Liver (tissue), 10 donors: ENCODE measurements at places on chromosomes 2 and 18.

DNA sequence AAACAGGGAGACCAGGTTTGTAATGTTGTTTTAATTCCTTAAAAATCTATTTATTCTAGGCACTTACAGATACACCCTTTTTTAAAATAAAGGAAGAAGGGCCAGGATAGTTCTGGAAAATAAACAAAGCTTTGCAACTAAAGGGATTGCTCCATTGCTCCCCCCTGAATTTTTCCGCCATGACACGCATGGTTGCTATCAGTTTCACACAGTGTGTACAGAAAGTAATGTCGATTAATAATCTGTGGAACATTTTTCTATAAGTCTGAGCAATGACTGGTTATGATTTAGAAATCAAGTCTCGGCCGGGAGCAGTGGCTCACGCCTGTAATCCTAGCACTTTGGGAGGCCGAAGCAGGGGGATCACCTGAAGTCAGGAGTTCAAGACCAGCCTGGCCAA lies 90.8 kb downstream of the GAREM1 start:
- H3K4me3 ChIP-seq = no peak overlapping the region
- H3K27ac ChIP-seq = no peak overlapping the region
- no peaks in the 10 kb centered on the region for H3K36me3 ChIP-seq

GRCh38 chr2:20015482-20016083 lies 3.1 kb upstream of the MATN3 start:
- no peak for DNase-seq
- H3K4me1 ChIP-seq = peaks cover 6% of the 10 kb centered on the region
- no peak overlapping the region for H3K27ac ChIP-seq
- no peaks in the 10 kb centered on the region for H3K36me3 ChIP-seq
- no peak overlapping the region for H3K4me3 ChIP-seq

- no peak for DNase-seq
- H3K4me3 ChIP-seq = no peak overlapping the region
- H3K36me3 ChIP-seq = no peaks in the 10 kb centered on the region
- H3K27me3 ChIP-seq = no peaks in the 10 kb centered on the region
- no peaks in the 10 kb centered on the region for H3K4me1 ChIP-seq
- H3K27ac ChIP-seq = no peak overlapping the region
Measured at GRCh38 chr2:168171059-168171762, 76.2 kb downstream of the STK39 start.

- H3K4me3 ChIP-seq = no peak overlapping the region
- no peak overlapping the region for H3K27ac ChIP-seq
- H3K36me3 ChIP-seq = no peaks in the 10 kb centered on the region
- H3K27me3 ChIP-seq = no peaks in the 10 kb centered on the region
Measured at GRCh38 chr2:129274918-129275317, 704.5 kb upstream of the RAB6C start.

DNA sequence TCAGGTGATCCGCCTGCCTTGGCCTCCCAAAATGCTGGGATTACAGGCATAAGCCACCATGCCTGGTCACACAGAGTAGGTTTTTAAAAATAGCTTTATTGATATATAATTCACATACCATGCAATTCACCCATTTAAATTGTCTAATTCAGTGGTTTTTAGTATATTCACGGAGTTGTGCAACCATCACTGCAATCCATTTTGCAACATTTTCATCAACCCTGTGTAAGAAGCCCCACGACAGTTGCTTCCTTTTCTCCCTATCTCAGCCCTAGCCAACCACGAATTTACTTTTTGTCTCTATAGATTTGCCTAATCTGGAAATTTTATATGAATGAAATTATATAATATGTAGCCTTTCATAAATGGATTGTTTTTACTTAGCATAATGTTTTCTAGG lies 266.4 kb downstream of the NAPG start:
- DNase-seq = no peak
- peaks cover 5% of the 10 kb centered on the region for H3K4me1 ChIP-seq
- H3K27me3 ChIP-seq = no peaks in the 10 kb centered on the region
- H3K36me3 ChIP-seq = peaks cover 3% of the 10 kb centered on the region
- no peak overlapping the region for H3K27ac ChIP-seq
- no peak overlapping the region for H3K4me3 ChIP-seq

DNA sequence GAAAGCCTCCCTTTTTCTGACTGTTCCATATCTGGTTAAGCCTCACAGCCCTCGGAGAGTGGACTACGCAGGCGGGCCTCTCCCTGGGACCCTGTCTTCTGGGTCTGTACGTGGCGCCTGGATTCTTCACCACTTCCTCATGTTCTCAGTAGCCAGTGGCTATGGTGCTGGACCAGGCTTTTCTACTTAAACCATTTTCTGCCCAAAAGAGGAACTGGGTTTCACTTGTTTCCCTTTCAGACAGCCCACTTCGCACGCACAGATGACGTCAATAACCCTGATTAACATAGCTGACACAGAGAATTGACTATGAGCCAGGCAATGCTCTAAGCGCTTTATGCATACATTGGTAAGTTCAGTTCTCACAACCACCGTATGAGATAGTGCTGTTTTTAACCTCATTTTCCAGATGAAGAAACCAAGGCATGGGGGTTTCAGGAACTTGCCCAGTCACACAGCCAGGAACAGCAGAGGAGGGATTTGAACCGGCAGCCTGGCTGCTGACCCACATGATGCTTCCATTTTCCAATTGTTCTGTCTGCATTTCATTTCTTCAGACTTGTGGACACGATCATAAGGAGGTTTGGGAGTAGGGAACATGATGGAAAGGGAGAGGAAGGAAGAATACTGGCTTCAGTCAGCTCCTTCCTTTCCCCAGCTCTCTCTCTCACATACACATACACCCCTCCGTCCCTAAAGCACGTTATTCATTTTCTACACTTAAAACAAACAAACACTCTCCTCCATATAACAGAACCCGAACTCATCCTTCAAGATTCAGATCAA lies 41.7 kb downstream of the MYOM1 start:
- H3K27me3 ChIP-seq = no peaks in the 10 kb centered on the region
- no peaks in the 10 kb centered on the region for H3K36me3 ChIP-seq
- H3K4me1 ChIP-seq = peaks cover 1% of the 10 kb centered on the region
- H3K27ac ChIP-seq = no peak overlapping the region
- H3K4me3 ChIP-seq = no peak overlapping the region
